ENCODE measurements at places on chromosomes 7 and 10.

GRCh38 chr7:112105584-112106530, 100.3 kb downstream of the DOCK4 start:
- no peak for DNase-seq

DNA sequence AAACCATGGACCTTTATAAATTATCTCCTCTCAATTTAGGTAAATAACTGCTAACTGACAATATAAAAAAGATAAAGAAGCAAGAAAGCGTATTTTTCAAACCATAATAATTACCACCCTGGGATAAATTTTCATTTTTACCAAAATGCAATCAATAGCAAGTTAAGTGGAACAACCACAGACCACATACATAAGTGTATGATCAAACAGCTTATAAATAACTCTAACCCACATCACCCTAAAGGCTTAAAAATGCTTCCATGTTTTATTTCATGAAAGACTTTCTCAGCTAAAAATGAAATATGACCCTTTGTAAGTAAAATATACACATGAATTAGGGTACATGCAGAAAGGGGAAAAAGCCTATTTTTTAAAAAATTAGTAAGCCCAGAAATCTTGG, 156.5 kb downstream of the SGMS1 start:
- DNase-seq: no peak

- DNase-seq: peak; percentile 59
These were observed 660 bp downstream of the SUV39H2 start for GRCh38 chr10:14879124-14879927.

- no peak for DNase-seq
These were observed 1.3 kb downstream of the TYSND1 start for GRCh38 chr10:70145166-70145665.

Data from activated naive CD4-positive, alpha-beta T cell treated with anti-CD3 and anti-CD28 coated beads, Interleukin-2, amount 10 ng/mL, durations not matched to agents 7 days and 5 days (primary cell).